ENCODE measurements at places on chromosomes 2 and 18.

DNA sequence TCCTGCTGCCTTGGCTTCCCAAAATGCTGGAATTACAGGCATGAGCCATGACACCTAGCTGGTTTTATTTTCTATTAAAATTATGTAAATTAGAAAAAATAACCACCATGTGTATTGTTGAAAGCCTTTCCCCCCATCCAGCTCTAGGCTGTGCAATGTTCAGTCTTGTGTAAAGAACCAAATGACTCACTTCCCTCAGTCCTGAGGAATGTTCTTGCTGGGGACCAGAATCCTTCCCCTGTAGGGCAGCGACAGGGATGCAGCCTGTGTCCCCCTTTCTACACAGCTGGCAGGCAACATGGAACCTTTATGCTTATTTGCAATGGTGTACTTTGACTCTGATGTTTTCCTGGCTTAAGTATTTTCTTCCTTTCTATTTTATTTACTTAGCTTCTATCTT lies 29.4 kb downstream of the AOX1 start:
- DNase-seq = no peak

DNA sequence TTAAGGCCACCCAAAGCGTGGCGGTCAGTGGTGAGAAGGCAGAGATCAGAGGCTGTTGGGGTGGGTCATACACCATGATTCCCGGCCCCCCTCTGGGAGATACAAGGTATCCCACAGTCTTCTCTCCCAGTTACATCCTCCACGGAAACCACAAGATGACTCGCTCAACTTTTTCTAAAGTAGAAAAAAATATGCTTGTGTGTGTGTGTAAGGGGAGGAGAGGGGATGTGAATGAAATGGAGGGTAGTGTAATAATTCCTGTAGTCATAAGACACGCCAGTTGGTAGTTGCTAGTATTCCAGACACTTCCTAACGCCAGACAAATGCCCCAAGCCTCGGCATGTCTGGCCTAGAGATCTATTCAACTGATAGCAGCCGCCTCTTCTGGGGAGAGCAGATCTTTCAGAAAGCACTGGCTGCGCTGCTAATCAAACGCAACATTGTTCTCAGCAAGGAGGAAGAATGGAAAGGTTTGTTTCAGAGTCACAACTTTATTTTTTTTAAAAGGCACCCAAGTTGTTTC lies 143.5 kb downstream of the TGIF1 start:
- DNase-seq = peak; percentile 71

GRCh38 chr2:23703037-23703582 lies 223.8 kb downstream of the ATAD2B start:
- peak; percentile 30 for DNase-seq

- DNase-seq = no peak
Measured at GRCh38 chr2:58572731-58573130, 331.6 kb upstream of the FANCL start.

All from right atrium auricular region (tissue), 2 donors.